HL-60 (cell line): ENCODE measurements at places on chromosomes 3 and 15.

DNA sequence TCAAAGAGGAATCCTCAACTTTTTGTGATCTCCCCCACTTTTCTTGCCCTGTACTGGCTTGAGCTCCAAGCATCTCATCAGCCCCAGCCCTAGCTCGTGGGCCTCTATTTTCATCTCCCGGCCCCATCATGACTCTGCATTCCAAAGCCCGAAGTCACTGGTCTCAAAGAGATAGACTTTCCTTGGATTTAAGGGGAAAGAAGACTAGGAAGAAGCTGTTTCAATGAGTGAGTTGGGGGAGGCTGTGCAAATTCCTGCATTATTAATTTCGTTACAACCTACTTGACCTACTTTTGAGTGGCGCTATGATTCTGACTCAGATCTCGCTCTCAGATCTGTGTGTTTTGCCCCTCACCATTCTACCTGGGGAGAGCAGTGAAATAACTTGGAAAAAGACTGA is 266.6 kb upstream of the TBL1XR1 start:
- no peak for DNase-seq

GRCh38 chr3:38840987-38841386 is 25.0 kb upstream of the SCN10A start:
- no peak for DNase-seq

GRCh38 chr3:51998774-51999173 is 3.1 kb upstream of the RPL29 start:
- no peak for DNase-seq

DNA sequence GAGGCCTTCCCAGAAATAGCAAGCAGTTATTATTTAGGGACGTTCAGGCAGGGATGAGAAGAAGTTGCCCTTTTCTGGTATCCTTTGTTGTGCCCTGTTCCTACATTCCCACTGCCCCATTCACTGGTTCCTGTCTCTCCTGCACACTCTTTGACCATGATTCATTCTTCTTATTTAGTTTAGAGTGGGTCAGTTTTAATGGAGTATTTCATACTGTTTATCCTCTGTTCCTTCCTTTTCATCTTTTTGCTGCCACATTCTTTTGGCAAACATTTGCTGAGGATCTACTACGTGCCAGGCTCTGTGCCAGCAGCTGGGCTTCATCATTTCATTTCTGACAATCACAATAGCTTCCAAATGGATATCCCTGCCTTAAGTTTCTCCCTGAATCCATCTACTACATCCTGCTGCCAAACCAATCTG is 11.8 kb upstream of the EID1 start:
- DNase-seq: no peak

- no peak for DNase-seq
These were observed 1088.0 kb downstream of the AGBL1 start for GRCh38 chr15:87167706-87168105.

- DNase-seq: no peak
These were observed 29.6 kb upstream of the TIMP4 start for GRCh38 chr3:12188328-12188648.

GRCh38 chr15:69265347-69265955 is 33.3 kb upstream of the PAQR5 start:
- no peak for DNase-seq

DNA sequence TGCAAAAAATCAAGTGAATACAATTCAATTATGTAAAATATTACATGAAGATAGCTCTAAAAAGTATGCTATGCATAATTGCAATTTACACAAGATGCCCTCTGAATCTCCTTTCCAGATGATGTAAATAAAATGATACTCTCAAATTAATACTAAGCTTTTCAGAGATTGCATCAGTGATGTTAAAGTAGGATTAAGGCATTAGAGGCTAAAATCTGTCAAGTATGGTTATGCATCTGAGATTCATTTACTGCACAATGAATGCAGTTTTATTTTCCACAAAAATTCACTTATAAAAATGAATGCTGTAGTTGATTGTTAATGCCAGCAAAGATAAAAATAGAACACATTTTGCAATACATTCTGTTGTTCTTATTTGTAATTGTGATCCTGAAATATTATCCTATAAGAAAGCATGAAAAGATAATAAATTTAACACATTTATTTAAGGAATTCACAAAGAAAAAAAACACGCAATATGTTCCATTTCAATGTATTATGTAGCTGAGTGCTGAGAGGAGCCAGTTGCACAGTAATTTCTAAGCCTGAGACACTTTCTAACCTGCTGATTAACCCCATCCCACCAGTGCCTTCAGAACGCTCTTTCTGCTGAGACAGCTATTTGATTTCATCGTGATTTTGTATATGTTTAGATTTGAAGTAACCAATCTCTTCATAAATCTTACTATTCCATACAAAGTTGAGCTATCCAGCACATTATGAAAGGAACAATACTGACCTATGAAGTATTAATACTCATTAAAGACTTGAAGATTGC is 224.4 kb downstream of the CADM2 start:
- DNase-seq: no peak

- no peak for DNase-seq
These were observed 43.9 kb downstream of the CHDH start for GRCh38 chr3:53802256-53802880.

GRCh38 chr3:132183811-132184210 is 133.4 kb upstream of the ACP3 start:
- DNase-seq: no peak

DNA sequence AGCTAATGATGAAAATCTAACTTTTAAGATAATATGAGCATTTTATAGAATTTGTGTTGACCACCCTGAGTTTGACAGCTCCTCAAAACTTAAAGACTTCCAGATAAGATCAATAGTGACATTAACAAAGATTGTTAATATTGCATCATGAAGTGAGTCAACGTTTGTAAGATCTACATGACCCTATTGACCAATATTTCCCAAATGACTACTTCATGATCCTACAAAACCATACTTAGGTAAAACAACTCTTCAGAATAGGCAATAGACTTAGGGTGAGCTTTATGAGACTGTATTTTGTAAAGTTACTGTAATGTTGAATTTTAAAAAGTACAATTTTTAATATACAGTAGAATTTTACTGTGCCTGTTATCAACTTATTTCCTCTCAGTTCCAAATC is 422.7 kb upstream of the ALCAM start:
- no peak for DNase-seq

GRCh38 chr15:69725957-69726356 is 273.3 kb downstream of the RPLP1 start:
- no peak for DNase-seq

DNA sequence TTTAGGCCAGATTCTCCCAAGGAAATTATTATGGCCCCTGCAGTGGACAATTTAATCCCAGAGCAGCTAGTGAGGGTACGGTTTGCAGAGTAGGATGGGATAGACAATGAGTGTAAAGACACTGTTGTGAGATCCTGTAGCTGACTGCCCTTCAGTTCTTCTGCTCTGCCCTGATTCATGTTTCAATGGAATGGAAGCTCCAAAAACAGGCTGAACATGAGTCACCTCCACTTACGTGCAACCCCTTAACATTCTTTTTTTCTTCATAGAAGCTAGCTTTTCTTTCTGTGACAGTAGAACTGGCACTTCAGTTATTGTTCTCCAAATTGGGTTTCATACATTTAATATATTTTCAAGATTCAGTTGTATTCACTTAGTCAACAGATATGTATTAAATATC is 32.1 kb downstream of the CLDN18 start:
- DNase-seq: no peak

- no peak for DNase-seq
These were observed 101.1 kb downstream of the EPHA6 start for GRCh38 chr3:96915445-96915844.

DNA sequence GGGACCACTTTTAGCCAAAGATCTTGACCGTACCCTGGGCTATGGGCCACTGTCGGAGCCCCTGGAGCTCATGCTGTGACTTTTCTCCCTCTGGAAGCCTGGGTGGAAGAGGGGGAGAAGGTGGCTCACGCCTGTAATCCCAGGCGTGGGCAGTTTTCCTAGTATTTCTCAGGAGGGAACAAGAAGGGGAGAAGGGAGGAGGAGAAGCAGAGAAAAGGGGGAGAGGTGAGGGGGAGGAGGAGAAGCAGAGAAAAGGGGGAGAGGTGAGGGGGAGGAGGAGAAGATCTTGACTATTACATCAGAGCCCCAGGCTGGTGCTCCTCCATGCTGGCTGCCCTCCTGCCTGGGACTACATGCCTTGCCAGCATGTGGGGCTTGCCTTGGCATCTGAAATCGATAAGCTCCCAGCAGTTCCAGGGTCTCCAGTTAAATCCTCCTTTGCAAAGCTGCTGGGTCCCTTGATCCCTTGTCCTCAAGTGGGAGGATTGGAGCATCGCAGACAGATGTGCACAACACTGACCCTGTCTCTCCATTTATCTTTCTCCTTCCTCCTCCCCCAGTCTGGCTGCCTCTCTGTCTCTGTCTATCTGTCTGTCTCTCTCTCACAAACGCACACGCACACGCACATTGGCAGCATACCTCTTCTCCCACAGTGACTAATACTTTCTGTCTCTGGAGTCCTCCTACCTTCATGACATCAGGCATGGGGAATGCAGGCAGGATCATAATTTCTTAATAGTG is 41.6 kb downstream of the MRAS start:
- no peak for DNase-seq

DNA sequence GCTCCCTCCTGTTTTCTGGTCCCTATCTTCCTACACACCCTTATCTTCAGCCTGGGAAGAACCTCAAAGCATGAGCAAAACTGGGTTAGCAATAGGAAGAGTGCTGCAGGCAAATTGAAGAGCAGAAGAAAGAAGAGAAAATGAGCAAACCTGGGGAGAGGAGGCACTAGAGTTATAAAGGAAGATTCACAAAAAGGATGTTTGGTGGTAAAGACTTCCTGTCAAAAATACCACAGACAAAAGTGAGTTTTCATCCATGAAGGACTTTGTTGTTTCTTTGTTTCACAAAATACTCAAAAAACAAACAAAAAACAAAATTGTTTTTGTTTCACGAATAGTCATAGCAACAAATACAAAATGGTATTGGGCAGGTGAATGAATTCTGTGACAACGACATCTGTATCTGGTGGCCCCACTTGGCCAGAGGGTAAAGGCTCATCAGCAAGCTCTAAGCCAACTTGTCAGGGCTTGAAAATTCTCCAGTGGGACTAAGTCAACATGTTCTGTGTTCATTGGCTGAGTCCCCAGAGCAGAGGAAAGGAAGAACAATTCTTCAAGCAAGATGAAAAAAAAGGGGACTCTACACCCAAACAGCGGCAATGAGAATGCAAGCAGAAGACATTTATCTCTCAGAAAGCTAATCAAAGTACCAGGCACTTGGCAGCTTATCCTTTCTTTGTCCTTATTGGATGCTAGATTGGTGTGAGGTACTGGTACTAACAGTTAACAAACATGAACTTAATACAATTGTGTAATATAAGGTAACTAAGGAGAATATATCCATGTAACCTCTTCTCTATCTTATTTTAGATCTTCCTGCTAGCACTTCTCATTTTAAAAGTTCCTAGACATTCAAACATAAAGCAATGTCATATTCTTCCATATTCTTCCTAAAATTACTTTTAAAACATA is 9.7 kb downstream of the ATP8B4 start:
- no peak for DNase-seq

GRCh38 chr3:113193719-113194118 is 17.6 kb upstream of the BOC start:
- no peak for DNase-seq

DNA sequence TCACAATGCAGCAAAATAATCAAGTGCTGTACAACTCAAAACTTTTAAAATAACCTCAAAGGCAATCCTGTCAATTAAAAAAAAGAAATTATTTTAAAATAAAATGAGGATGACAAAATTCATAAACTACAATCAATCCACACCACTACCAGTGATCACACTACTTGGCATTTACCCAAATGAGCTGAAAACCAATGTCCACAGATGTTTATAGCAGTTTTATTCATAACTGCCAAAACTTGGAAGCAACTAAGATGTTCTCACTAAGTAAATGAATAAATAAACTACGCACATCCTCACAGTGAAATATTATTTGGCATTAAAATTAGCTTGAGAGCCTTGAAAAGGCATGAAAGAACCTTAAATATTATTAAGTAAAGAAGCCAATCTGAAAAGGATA is 121.3 kb downstream of the STAG1 start:
- no peak for DNase-seq

GRCh38 chr15:79209690-79210089 is 72.8 kb upstream of the ANKRD34C start:
- no peak for DNase-seq

- no peak for DNase-seq
These were observed 24.6 kb downstream of the GORASP1 start for GRCh38 chr3:39082666-39083313.

GRCh38 chr3:47260605-47261004 is 22.0 kb downstream of the KIF9 start:
- no peak for DNase-seq

DNA sequence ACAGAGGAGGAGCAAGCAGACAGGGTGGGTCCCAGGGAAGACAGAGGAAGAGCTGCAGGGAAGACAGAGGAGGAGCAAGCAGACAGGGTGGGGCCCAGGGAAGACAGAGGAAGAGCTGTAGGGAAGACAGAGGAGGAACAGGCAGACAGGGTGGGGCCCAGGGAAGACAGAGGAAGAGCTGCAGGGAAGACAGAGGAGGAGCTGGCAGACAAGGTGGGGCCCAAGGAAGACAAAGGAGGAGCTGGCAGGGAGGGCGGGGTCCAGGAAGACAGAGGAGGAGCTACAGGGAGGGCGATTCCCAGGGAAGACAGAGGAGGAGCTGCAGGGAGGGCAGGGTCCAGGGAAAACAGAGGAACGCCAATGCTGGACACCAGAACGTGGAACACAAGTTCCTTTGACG is 66.5 kb downstream of the PLXNA1 start:
- no peak for DNase-seq

DNA sequence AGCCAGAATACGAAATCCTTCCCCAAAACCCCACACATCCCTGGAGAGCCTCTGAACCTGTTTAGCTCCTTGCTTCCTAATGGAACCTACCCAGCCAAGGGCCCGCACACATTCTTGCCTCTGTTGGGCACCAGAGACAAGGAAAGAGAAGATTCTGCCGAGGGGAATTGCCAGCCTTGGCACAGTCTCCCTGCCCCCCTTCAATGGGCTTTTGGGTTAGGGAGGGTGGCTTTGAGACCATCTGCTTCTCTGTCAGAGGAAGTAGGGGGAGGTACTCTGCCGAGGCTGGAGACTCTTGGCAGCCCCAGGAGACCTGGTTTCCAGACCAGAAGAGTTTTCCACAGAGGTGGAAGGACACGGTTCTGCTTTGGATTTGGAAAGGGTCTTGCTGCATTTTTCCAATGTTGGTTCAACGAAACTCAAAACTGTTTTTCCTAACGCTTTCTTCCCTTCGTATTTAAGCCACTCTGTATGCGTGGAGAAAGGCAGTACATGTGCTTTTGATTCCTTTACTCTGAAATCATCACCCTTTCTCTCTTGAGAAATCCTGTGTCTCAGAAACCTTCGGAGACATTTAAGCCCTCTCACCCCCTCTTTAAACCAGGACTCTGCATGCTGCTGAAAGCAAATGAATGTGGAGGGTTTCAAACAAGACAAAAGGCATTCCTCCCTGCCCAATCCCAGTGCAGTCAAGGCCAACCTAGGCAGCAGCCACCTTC is 78.8 kb upstream of the PRR23C start:
- no peak for DNase-seq

DNA sequence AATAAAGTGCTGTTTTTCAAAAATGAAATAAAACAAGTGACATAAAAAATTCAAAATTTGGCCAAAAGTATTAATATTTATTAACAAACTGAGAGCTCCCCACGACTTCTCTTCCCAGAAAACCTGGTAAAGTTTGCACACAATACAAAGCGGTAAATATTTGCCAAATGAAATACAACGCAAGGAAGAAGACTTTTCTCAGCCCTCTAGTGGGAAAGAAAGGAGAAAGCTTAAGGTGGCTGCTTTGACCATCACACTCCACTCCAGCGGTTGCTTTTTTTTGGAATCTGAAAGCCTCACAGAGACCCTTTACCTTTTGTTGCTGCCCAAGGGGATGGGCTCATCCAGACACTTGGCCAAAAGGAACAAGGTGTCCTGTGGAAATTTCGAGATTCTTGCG is 1.1 kb upstream of the GK5 start:
- DNase-seq: no peak
